ENCODE measurements at places on chromosomes 3 and 15.
A peak's percentile ranks its signal among the peaks of the same experiment; 100 is the strongest.

DNA sequence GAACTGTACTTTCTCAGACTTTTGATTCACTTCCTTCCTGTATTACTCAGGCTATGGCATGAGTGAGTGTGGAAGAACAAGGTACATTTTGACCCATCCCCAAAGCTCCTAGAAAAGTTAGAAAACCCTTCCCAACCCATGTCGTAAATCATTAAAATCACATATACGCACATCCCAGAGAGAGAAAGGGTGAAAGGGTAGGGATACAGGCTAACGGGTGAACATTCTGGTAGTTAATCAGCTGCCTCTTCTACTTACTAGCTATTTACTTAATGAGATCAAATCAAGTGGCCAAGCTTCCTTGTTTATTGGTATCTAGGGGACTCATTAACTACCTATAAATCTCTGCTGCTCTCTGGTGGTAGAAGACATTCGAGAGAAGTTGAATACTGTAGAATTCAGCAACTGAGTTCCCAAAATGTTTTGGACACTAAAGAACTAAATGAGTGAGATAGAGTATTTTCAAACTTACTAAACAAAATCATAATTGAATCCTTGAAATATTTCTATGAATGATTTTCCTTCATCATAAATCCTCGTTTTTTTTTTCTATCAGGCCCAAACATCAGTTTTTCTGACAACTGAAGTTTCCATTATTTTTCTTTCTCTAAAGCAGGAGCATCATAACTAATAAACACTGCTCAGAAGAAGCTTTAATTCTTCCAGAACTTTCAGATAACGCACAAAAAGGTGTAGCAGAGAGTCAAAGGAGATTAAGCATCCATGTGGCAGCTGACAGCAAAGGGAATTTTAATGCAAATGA is 124.2 kb downstream of the IMPG2 start:
- peak; percentile 78 for DNase-seq

- no peak for DNase-seq
Measured at GRCh38 chr15:63778800-63779199, 54.9 kb downstream of the HERC1 start.

GRCh38 chr3:184230081-184230602 is 757 bp downstream of the VWA5B2 start:
- no peak for DNase-seq

GRCh38 chr3:168752339-168752738 is 656.6 kb upstream of the GOLIM4 start:
- DNase-seq, result no peak

GRCh38 chr3:87127281-87127680 is 99.8 kb upstream of the CHMP2B start:
- peak; percentile 3 for DNase-seq

DNA sequence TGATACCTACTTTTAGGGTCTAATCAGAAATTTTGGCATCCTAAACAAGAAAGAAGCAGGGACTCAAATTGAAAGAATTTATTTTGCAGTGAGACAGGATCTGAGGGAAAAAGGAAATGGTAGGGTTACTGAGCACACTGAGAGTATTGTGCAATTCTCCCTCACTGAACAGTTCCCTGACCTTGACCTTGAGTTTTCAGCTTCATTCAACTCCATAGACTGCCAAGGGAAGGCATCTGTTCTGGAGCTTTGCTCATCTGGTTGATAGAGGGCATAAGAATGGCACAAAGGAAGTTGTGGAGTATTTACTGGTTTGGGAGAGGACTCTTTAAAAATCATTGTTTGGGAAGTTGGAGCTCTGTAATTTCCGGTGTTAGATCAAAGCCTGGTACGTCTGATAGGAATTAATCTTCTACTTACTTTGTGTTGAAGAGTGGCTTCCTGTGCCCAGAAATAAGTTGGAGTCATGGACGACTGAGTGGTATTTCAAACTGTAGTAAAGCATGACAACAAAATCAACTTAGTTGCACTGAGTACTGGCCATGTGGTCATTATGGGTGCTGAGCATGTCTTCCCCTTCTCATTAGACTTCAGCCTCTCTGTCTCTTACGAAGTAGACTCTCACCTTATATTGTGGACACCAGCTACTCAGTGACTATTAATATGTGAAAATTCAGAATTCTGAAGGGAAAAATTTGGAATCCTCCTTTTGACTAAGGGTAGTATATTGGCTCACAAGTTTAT is 40.8 kb downstream of the CLDN1 start:
- peak; percentile 48 for DNase-seq

DNA sequence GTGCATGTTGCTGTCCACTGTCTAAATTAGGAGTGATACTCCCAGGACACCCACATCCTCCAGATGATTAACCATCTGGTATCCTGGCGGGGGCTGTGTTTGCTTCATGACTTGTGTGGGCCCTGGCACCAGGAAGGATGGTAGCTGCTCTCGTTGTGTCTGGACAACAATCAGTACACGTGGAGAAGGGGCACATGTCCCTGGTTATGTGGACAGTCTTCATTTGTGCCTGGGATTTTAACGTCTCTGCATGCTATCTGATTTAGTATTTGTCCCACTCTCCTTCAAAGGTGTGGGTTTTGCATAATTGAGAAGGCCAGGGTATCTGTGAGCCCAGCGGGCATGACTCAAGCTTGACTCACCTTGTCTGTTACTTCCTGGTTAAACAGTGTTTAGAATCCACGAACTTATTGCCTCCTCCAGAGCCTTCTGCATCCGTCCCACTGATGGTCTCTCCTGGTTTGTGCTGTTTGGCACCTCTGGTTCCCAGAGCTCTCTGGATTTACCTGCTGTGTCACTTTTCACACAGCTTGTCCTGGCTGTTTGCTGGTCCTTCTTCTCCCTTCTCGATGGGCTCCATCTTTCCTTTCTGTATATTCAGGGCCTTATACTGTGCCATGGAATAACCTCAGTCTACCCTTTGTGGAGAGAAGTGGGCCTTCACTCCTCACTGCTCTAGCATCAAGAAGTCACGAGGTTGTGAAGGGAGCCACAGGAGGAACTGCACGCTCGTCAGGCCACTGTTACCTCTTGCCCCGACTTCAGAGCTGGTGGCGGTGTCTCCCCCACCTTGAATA is 32.5 kb downstream of the ARNT2 start:
- peak; percentile 64 for DNase-seq

GRCh38 chr3:168865022-168865551 is 769.4 kb upstream of the GOLIM4 start:
- peak; percentile 17 for DNase-seq

DNA sequence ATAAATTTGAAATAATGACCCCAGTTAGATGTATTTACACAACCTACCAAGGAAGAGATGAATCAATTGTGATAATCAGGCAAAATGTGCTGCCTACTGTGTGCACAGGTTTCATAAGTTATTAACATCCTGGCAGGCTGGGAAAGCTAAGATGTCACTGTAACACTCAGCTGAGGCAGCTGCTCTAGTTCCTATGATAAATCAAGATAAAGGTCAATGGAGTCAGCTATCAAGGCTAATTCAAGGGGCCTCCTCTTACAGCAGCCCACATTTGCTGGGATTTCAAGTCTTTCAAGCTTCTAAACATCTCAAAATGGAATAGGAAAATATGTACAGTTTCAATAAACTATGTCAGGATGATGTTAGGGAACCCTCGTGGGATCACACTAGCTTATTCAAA is 70.7 kb upstream of the PYGO1 start:
- no peak for DNase-seq

DNA sequence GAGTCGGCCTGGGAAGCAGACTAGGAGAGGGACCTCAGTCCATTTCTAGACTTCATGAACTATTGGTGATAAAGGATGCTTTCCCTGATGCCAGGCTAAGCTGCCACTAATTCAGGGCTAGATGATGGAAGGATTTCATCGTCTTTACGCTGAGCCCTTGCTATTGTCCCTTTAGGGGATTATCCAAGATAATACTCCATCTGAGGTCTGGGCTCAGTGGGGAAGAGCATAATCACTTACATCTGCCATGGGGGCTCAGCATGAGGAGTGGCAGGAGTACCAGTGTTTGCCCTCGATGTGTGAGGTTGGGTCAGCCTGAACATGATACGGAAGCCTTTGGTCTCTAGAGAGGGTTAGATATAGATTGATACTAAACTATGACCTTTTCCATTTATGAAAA is 47.3 kb downstream of the PTPRG start:
- no peak for DNase-seq

Measured in EL (cell line).